ENCODE measurements at places on chromosomes 3 and 15.

DNA sequence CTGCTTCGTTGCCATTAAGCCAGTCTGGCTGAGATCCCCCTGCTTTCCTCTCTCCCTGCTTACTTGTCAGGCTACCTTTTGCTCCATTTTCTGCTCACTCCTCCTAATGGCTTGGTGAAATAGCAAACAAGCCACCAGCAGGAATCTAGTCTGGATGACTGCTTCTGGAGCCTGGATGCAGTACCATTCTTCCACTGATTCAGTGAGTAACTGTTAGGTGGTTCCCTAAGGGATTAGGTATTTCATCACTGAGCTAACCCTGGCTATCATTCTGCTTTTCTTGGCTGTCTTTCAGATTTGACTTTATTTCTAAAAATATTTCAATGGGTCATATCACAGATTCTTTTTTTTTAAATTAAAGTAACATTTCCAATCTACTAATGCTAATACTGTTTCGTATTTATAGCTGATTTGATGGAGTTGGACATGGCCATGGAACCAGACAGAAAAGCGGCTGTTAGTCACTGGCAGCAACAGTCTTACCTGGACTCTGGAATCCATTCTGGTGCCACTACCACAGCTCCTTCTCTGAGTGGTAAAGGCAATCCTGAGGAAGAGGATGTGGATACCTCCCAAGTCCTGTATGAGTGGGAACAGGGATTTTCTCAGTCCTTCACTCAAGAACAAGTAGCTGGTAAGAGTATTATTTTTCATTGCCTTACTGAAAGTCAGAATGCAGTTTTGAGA is 25.0 kb downstream of the CTNNB1 start:
- no peak for DNase-seq

DNA sequence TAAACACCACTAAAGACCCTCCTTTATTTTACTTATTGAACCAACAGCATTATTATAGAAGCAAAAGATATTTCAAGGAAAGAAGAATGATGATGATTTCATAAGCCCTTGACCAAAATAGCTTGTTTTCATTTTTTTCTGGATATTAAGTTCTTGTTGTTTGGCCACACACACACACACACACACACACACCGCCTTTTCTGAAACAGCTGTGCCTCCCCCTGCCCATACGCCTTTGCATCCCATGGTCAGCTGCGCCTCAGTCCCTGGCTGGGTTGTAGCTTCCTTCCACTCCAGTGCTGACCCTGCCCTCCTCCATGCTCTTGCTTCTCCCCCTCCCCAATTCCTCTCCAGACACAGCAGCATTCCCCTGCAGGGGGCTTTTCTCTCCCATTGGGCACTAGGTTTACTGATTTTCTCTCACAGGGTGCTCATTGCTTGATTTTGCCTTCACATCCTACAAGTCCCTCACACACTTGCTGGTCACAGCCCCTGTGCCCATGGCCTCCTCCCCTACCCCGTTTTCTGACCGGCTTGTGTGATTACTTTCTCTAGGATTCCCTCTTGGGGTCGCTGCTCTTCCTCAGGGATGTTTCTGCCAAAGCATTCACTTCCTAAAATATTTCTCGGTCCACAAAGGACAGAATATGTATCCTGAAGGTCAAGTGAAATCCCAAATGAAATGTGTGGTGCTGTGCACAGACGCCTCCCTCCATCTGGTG is 18.4 kb downstream of the MESP1 start:
- no peak for DNase-seq

DNA sequence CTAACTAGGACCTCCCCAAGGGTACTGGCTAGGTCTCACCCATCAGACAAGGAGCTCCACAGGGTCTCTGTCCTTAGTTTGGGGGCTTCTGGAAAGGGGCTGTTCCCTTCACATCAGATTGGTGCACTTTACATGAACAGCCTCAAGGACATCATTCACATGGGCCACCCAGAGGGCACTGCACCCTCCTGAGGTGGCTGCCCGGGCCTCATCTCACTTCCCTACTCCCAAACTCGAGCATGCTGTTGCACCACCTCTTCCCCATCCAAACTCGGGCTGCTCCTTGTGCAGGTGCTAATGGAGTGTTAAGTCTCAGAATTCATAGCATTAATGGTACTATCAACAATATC is 48.1 kb downstream of the RAB11A start:
- DNase-seq, result no peak

DNA sequence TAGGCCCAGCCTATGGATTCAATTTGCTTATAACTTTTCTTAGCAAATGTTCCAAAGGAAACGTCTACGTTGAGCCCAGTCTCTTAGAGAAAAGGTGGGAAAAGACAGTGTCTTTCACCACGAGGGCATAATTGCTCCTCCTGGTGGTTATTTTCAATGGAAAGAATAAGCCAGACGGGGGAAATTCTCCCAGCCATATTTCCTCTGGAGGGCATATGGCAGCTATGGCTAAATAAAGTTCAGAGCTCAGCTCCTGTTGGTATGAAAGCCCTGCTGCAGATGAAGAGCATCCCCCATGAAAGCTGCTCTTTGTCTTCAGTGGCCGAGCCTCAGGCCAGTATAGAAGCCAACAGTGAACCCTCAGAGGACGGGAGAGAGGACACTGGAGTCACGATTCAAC is 297.9 kb downstream of the RYR3 start:
- DNase-seq, result no peak

DNA sequence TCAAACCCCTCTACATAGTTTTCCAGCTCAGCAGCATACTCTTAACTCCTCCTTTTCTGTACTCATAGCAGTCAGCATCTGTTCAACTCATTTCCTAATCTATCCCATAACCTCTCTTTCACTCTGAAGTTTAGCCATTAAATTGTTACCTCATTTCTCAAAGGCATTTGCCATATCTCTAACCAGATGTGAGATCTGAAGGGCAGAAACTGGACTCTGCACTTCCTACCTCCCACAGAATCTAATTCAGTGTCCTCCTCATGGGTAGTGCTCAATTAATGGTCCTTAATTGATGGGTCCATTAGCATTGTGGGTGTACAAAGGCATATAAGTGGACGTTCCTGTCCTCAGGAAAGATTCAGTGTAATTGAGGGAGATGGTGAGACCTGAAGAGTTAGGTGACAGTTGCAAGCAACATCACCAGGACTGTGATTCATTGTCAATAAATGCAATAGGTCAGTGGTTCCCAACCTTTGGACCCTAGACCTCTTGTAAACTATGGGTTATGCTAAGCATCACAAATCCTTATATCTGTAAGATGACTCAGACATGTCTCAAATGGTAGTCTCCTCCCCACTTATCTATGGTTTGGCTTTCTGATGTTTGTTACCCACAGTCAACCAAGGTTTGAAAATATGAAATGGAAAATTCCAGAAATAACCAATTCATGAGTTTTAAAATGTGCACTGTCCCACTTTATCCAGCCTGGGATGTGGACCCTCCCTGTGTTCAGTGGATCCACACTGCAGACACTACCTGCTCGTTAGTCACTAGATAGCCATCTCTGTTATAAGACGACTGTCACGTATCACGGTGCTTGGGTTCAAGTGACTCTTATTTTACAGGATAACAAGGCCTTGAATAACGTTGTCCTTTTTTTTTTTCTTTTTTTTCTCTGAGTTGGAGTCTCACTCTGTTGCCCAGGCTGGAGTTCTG is 25.0 kb upstream of the UACA start:
- DNase-seq, result no peak
